Right atrium auricular region (tissue), 2 donors: ENCODE measurements at places on chromosomes 7 and 10. TPM values are rescaled to one million over a fixed set of nuclear protein-coding genes. Genes with fewer than 3 reads are reported as not detected.

FGFBP3 gene
- 0.31 TPM for total RNA-seq

C10orf143 gene
- total RNA-seq = 1.7 TPM

DNTT gene
- not detected for total RNA-seq

SRRM3 gene
- total RNA-seq = 27.1 TPM

SPDYE5 gene
- not detected for total RNA-seq
